ENCODE measurements at places on chromosomes 11 and 22. TPM values are rescaled to one million over a fixed set of nuclear protein-coding genes. Genes with fewer than 3 reads are reported as not detected.

GSTP1 gene
- total RNA-seq: 414 TPM

CCDC89 gene
- total RNA-seq: 2.6 TPM

MMP7 gene
- total RNA-seq: not detected

KIRREL3 gene
- total RNA-seq: 0.81 TPM

MMP8 gene
- total RNA-seq: not detected

MRGPRF gene
- 143 TPM for total RNA-seq

OR5B3 gene
- total RNA-seq: not detected

KCNJ4 gene
- not detected for total RNA-seq

LBHD1 gene
- 3.9 TPM for total RNA-seq

CTSF gene
- total RNA-seq: 124 TPM

OR52N2 gene
- not detected for total RNA-seq

MRGPRX4 gene
- total RNA-seq: not detected

Measured in sigmoid colon (tissue), 7 donors.